ENCODE measurements at places on chromosomes 6 and 20.

GRCh38 chr6:167849846-167850459 lies 23.2 kb downstream of the AFDN start:
- no peaks in the 10 kb centered on the region for H3K36me3 ChIP-seq
- peak; percentile 66 for DNase-seq
- H3K27me3 ChIP-seq: no peaks in the 10 kb centered on the region
- peaks cover 53% of the 10 kb centered on the region for H3K4me1 ChIP-seq

DNA sequence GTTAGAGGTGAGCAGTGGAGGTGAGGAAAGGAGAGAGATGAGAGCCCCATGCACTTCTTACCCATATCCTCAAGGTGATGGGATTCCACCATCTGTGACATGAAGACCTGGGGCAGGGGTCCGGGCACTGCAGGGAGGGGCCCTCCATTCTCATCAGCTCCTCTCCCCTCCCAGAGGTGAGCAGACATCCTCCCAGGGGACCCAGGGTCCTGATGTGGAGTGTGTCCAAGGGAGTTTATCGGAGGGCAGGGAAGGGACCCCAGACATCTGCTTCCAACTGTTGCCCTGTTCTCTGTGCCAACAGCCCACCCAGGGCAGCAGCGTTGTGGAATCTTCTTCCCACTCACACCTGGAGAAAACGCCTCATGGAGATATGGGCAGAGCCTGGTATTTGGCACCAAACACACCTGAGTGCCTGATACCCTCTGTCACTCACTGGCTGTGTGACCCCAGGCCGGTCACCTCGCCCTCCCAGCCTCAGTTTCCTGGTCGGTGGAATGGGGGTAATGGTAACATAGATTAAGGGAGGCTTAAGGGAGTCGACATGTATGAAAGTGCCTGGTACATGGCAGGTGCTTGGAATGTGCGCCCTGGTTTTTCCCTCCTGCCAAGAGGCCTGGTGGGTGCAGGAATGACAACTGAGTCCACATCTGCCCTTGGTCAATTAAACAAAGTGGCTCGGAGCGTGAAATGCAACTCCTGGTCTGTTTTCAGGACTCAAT lies 227.9 kb downstream of the PREX1 start:
- H3K27ac ChIP-seq: no peak overlapping the region
- peaks cover 2% of the 10 kb centered on the region for H3K27me3 ChIP-seq
- DNase-seq: no peak
- H3K4me3 ChIP-seq: no peak overlapping the region
- H3K36me3 ChIP-seq: no peaks in the 10 kb centered on the region

DNA sequence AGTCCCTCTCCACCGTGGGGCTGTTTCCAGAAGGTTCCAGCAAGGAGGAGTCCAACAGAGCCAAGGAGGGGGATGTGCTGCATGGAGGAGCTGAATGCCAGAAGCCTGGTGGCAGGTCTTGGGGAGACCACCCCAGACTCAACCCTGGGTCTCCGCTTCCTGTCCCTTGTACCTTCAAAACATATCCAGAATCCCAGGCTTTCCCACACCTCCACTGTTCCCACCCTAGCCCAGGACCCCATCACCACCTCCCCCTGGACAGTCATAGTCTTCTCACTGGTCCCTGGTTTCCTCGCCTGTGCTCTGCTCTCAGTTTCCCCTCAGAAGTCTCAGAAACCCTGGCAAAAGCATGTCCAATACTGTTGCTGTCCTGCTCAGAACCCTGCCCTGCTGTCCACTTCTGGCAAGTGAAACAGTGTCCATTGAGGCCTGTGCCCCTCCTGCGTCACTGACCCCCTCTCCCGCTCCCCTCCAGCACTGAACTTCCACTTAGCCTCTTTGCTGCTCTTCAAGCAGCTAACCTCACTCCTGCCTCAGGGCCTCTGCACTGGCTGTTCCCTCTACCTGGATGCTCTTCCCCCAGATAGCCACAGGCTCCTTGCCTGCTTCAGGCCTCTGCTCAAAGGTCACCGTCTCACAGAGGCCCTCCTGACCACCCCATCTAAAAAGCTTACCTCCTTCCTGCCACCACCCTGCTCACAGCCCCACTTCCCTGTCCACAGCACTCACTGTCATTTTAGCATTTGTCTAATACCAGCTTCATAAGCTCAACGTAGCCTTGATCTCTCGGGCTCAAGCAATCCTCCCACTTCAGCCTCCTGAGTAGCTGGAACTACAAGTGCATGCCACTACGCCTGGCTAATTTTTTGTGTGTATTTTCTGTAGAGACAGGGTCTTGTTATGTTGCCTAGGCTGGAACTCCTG lies 169.2 kb downstream of the GRM4 start:
- no peak for DNase-seq
- H3K27ac ChIP-seq: no peak overlapping the region
- H3K36me3 ChIP-seq: no peaks in the 10 kb centered on the region
- H3K4me1 ChIP-seq: no peaks in the 10 kb centered on the region

GRCh38 chr20:59149678-59150504 lies 13.7 kb upstream of the ZNF831 start:
- no peaks in the 10 kb centered on the region for H3K36me3 ChIP-seq
- no peaks in the 10 kb centered on the region for H3K4me1 ChIP-seq
- no peak overlapping the region for H3K4me3 ChIP-seq
- DNase-seq: no peak
- no peak overlapping the region for H3K27ac ChIP-seq
- peaks cover 48% of the 10 kb centered on the region for H3K27me3 ChIP-seq

- H3K4me3 ChIP-seq: no peak overlapping the region
- DNase-seq: no peak
- peaks cover 14% of the 10 kb centered on the region for H3K4me1 ChIP-seq
- no peaks in the 10 kb centered on the region for H3K27me3 ChIP-seq
- H3K36me3 ChIP-seq: no peaks in the 10 kb centered on the region
Observed at GRCh38 chr6:121929301-121929700, 470.2 kb upstream of the HSF2 start.

- no peaks in the 10 kb centered on the region for H3K27me3 ChIP-seq
- no peak for DNase-seq
- no peak overlapping the region for H3K27ac ChIP-seq
- no peaks in the 10 kb centered on the region for H3K4me1 ChIP-seq
- no peak overlapping the region for H3K4me3 ChIP-seq
Observed at GRCh38 chr6:104941729-104942091, 15.2 kb upstream of the LIN28B start.

GRCh38 chr6:105994591-105995390 lies 91.3 kb upstream of the PRDM1 start:
- no peak overlapping the region for H3K27ac ChIP-seq
- no peaks in the 10 kb centered on the region for H3K36me3 ChIP-seq
- peak overlapping the region; percentile 55 for H3K4me3 ChIP-seq

DNA sequence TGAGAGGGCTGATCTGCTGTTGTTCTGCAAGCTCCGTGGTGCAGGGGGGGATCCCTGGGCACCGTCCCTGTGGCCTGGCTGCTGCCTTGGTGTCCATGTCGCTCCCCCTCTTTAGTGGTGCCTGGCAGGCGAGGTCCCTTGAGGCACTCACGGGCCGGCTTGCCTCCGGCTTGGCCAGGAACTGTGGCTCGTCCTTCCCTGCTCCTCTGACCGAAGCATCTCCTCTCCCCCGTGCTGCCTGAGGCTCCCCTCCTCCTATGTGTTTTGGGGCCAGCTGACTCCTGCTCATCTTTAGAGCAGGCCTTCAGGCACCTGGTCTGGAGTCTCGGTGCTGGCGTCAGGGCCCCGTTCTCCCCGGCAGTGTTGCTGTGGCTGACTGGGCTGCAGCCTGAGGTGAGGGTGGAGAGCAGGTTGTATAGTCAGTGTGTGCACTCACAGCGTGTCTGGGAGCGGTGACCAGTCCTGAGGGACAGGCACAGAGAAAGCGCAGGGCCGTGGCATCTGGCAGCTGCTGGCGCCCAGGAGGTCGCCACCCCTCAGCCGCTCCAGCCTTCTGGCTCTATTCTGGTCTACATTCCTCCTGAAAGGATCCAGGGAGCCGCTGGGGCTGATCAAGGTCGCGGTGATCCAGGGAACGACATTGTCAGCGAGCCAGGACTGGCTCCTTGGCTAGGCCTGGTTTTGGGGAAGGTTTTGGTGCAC lies 43.7 kb downstream of the PYGB start:
- peaks cover 11% of the 10 kb centered on the region for H3K4me1 ChIP-seq
- H3K36me3 ChIP-seq: 0 out of 2 replicates have a peak, but pooled peaks cover 3% of the 10 kb centered on the region
- H3K27me3 ChIP-seq: no peaks in the 10 kb centered on the region
- H3K27ac ChIP-seq: no peak overlapping the region
- no peak overlapping the region for H3K4me3 ChIP-seq
- DNase-seq: no peak

DNA sequence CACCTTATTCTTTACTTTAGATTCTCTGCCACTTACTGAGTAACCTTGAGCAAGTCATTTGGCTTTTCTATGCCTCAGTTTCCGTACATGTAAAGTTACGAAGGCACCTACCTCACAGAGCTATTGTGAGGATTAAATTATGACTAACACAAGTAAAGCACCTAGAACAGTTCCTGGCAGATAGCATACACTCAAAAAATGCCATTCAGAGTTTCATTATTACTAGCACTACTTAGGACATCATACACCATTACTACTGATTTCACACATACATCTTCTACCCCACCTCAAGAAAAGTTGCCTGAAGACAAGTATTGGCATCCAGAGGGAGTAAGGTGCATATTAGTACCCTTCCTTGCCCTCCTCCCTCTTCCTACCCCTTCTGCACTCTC lies 107.8 kb downstream of the OGFRL1 start:
- no peaks in the 10 kb centered on the region for H3K4me1 ChIP-seq
- no peaks in the 10 kb centered on the region for H3K36me3 ChIP-seq

DNA sequence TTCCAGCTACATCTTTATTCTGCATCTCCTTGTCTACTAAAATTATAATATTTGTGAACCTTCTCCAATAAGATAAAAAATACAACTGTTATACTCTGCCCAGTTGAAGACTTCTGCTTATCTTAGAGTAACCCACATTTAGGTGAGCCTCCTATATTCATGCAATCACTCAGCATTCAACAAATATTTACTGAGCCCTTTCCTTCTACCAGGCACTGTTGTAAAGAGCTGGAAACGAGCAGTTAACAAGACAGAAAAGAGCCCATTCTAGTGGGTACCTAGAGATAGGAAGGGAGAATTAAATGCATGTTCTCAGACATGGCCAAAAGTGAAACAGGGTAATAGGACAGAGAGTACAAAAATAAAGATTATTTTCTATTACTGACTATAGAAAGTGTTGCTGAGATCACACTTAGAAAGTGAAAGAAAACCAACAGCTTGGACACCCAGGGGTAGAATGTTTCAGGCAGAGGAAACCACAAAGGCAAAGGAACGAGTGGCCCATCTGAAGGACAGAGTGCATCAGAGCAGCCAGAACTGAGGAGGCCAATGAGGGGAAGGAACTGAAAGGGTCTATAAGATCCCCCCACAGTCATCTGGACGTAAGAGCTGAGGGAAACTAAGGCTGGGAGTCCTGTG lies 50.8 kb upstream of the SMLR1 start:
- H3K4me1 ChIP-seq: no peaks in the 10 kb centered on the region
- no peaks in the 10 kb centered on the region for H3K36me3 ChIP-seq

DNA sequence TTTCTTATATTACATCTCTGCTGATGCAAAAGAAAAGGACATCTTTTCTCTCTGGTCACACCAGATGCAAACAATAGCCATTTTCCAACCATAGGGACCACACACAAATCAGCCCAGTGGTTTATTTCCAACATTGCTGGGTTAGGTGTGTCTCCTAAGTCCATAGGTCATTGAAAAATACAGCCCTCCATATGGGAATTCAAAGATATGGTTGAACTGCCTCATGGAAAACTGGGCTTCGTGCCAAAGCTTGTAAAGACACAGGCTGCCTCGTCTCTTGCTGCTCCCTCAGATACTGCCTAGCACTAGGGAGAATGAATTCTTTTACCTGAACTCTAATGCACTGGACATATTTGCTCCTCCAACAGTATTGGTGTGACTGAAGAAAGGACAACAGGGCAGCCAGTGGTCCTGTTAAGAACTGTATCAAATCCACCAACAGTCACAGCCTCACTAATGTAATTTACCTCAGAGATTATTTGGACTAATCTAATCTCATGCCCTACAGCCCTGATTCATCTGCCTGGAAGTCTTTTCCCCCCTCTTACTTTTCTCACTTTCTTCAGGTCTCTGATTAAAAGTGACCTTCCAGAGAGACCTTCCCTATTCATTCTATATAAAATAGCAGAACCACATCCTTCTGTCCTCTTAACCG lies 48.3 kb upstream of the TBC1D32 start:
- no peak overlapping the region for H3K27ac ChIP-seq
- no peaks in the 10 kb centered on the region for H3K27me3 ChIP-seq
- no peak for DNase-seq
- H3K4me1 ChIP-seq: 0 out of 2 replicates have a peak, but pooled peaks cover 3% of the 10 kb centered on the region

DNA sequence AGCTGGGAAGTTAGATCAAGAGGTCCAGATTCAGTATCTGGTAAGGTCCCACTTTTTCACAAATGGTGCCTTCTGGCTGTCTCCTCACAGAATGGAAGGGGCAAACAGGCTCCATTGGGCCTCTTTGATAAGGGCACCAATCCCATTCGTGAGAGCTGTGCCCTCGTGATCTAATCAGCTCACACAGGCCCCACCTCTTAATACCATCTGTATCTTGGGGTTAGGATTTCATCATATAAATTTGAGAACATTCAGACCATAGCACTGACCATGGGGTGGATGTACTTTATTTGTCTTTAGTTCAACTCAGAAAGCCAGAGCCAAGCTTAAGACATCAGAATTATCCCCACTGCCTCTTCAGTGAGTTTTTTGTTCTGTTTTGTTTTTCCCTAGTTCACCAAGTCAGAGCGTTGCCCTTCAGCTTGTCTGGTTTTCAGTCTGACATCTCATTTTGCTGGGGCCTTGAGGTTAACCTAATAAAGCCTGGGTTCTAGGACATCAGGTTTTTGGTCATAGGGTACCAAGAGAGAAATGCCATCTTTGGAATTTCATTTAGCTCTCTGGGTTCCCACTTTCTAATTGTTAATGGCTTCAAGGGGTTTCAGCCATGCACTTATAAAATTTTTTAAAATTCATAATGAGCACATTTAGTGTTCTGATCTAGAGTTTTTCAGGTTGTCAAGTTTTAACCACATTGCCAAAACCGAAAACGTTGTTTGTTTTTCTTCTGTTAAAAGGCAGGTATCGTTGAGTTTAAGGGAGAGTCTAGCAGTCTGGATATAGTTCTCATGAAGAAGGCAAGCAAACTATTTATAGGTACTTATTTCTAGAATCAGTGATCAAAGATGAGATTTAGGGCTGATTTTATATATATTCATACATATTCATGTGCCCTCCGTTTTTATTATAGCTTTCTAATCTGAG lies 19.0 kb downstream of the SENP6 start:
- H3K4me3 ChIP-seq: no peak overlapping the region
- no peak for DNase-seq
- no peaks in the 10 kb centered on the region for H3K27me3 ChIP-seq
- peaks cover 8% of the 10 kb centered on the region for H3K36me3 ChIP-seq

DNA sequence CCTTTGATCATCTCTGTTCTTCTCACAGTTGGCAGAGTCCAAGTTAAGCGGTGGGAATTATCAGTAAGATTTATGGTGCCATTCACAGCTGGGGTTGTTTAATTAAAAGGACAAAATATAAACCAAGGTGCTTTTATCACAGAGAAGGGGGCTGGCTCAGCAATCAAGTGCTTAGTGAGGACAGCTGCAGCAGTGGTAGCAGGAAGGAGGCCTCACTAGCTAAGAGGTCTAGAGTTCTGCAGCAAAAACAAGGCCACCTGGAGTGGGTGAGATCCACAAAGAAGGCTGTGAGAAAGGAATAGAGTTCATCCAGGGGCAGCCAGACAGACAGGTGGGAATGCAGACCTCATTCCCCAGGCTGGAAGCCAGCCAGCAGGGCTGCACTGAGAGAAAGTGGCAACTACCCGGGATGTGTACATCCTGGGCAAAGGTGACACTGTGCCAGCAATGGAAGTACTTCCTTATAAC lies 37.1 kb downstream of the PIGU start:
- no peaks in the 10 kb centered on the region for H3K27me3 ChIP-seq
- H3K27ac ChIP-seq: no peak overlapping the region
- no peak for DNase-seq
- H3K4me3 ChIP-seq: no peak overlapping the region
- H3K4me1 ChIP-seq: no peaks in the 10 kb centered on the region
